Hair follicular keratinocyte (primary cell): ENCODE measurements at places on chromosomes 11 and 22. TPM values are rescaled to one million over a fixed set of nuclear protein-coding genes. Genes with fewer than 3 reads are reported as not detected.

The KBTBD3 gene
- total RNA-seq, result 0.91 and 6.2 TPM in 2 replicates

The LRRN4CL gene
- total RNA-seq, result 0.08 TPM in 2 replicates

The NUP160 gene
- total RNA-seq, result 14.4 and 15.5 TPM in 2 replicates

The ZNF74 gene
- total RNA-seq, result 11.0 and 18.9 TPM in 2 replicates

The TNNI2 gene
- not detected in 2 replicates for total RNA-seq

The DNHD1 gene
- total RNA-seq, result 1.0 and 2.4 TPM in 2 replicates

The ART1 gene
- not detected in 2 replicates for total RNA-seq

The DEFB131B gene
- total RNA-seq, result not detected in 2 replicates

The SLC22A12 gene
- not detected in 2 replicates for total RNA-seq

The MYBPC3 gene
- not detected in 2 replicates for total RNA-seq

The PKDREJ gene
- total RNA-seq, result under 0.01 TPM in 1 of 2 replicates, not detected in the other

The MPPED2 gene
- not detected in 2 replicates for total RNA-seq

The CAPN5 gene
- total RNA-seq, result 0.57 and 2.0 TPM in 2 replicates

The NRGN gene
- 0.15 and 0.39 TPM in 2 replicates for total RNA-seq

The E2F8 gene
- total RNA-seq, result 1.0 and 3.3 TPM in 2 replicates

The PKNOX2 gene
- not detected in 2 replicates for total RNA-seq

The TMEM191B gene
- not detected in 2 replicates for total RNA-seq

The FGF3 gene
- not detected in 2 replicates for total RNA-seq

The ART5 gene
- total RNA-seq, result not detected in 2 replicates

The GANAB gene
- total RNA-seq, result 188 TPM in 2 replicates

The C11orf52 gene
- total RNA-seq, result 1.2 TPM in 1 of 2 replicates, not detected in the other

The CYTH4 gene
- 0.08 TPM in 1 of 2 replicates, not detected in the other for total RNA-seq

The KRTAP5-1 gene
- not detected in 2 replicates for total RNA-seq

The FAM181B gene
- 0.38 and 1.2 TPM in 2 replicates for total RNA-seq

The SCUBE2 gene
- total RNA-seq, result 0.34 and 1.3 TPM in 2 replicates

The GRAP2 gene
- not detected in 2 replicates for total RNA-seq

The GSTT2B gene
- 2.4 and 6.5 TPM in 2 replicates for total RNA-seq
